ENCODE measurements at places on chromosomes 6 and 20.

GRCh38 chr6:111061508-111061907 lies 25.8 kb upstream of the SLC16A10 start:
- DNase-seq = no peak

GRCh38 chr6:50143011-50143719 lies 93.4 kb upstream of the DEFB112 start:
- no peak for DNase-seq

DNA sequence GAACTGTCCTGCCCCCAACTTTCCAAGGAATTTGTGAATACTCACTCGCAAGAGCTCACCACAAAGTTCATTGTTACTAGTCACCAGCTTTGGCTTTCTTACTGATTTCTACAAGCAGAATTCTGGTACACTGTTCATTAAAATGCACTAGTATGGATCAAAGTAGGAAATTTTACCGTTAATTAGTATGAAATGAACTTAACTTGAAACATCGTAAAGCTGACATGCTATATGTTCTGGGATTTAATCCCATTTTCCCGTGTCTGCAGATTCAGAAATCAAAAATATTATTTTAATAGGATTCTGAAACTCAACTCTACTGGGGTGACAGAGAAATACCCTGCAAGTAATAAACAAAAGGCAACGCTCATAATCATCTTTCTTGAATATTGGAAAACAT lies 399.3 kb downstream of the DOK5 start:
- DNase-seq = no peak

- no peak for DNase-seq
Observed at GRCh38 chr20:23160536-23161243, 74.6 kb upstream of the CD93 start.

DNA sequence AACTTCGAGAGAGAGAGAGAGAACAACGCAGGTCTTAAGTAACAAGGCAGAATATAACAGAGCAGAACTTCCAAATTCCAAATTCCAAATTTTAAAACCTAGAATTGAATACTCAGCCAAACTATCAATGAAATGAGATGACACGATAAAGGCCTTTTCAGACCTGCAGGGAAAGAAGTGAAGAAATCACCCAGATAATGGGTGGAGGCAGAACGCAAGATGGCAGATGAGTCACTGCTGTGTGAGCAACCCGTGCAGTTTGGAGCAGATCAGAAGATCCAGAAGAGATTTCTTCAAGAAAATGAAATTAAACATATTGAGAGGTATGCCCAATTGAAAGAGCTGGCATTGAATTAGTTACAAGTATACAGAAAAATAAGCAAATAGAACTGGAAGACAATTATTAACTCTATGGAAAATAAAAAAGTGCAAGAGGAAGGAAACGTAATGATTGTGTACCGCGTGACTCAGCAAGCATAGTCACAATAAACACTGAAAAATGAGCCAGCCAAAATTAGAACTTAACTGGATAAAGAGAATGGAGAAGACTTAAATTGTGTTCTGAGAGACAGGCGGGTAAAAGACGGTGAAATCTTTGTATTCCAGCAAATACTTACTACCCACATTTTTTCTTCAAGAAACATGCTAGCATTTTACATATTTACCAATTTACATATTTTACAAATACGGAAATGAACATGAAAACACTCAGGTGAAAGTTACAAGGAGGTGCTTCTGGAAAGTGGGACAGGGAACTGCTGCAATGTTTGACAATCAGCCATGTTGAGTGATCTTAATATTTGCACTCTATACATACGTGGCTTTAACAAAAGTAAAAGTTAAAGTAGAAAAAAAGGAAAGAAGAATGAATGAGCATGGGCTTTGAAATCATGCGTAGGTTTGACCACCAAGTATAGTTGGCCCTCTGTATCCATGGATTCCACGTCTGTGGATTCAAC lies 87.9 kb upstream of the CDYL start:
- no peak for DNase-seq
